ENCODE measurements at places on chromosomes 7 and 10.

- DNase-seq: no peak
Observed at GRCh38 chr7:121192834-121193233, 136.0 kb upstream of the WNT16 start.

GRCh38 chr10:116602648-116603400 lies 12.1 kb downstream of the PNLIPRP1 start:
- DNase-seq: no peak

- no peak for DNase-seq
Observed at GRCh38 chr7:57327081-57327480, 122.9 kb upstream of the ZNF716 start.

- no peak for DNase-seq
Observed at GRCh38 chr7:133118261-133118660, 36.4 kb upstream of the CHCHD3 start.

DNA sequence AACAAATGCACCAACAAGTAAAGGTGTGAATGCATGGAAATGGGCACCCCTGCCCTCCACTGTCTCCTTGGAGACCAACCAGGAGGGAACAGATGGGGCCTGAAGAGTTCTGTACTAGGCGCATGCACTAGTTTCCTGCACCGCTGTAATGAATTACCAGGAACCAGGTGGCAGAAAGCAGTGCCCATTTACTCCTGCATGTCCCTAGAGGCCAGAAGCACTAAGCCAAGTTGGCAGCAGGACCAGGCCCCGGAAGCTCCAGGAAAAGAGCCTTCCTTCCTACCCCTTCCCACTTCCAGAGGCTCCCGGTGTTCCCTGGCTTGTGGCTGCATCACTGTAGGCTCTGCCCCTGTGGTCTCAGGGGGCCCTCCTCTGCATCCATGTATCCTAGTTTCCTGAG lies 237.5 kb upstream of the PPP2R2D start:
- DNase-seq: no peak

- DNase-seq: no peak
Observed at GRCh38 chr10:106500925-106501525, 663.5 kb downstream of the SORCS1 start.

DNA sequence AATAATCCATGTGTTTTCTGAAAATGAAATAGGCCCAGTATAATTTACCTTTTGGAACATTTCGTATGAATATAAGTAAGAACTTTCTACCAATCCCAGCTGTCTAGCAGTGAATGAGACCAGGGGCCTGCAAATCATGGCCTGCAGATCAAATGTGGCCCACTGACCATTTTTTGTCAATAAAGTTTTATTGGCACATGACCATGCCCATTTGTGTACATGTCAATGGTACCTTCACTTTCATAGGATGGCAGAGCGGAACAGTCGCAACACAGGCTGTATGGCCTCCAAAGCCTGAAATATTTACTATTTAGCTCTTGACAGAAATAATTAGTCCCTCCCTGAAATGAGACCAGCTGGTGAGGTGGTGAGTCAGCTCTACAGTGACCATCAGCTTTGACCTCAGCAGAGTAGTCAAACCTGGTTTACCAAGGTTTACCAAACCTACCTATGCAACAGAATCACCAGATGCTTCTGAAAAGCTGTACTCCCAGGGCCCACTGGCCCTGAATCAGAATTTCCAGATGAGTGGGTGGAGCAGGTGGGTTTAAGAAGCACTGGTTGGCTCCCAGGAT lies 13.8 kb upstream of the C10orf90 start:
- no peak for DNase-seq

GRCh38 chr7:47724335-47724982 lies 142.5 kb upstream of the TNS3 start:
- no peak for DNase-seq

DNA sequence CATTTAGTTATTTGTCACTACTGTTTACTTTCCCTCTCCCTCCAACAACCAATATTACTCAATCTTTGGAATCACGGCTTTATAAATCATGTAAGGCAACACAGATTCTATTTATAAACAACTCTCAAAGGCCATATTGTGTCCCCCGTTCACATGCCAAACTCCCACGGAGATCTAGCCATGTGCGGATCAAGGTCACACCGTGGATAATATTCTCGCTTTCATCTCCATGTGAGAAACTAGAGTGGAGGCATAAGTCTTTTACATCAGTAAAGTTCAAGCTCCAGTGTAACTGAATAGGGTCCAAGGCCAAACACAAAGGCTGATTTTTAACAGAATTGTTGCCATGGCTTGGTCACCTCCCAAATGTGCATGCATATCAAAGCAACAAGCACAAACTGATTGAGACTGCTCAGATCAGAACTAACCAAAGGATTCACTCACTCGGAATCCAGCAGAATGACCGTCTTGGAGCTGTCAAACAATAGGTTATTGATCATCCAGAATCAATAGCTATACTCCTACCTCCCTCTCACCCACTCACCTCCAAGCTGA lies 569.5 kb upstream of the LRRN3 start:
- DNase-seq: no peak

GRCh38 chr10:25522946-25523608 lies 348.3 kb downstream of the GPR158 start:
- no peak for DNase-seq

DNA sequence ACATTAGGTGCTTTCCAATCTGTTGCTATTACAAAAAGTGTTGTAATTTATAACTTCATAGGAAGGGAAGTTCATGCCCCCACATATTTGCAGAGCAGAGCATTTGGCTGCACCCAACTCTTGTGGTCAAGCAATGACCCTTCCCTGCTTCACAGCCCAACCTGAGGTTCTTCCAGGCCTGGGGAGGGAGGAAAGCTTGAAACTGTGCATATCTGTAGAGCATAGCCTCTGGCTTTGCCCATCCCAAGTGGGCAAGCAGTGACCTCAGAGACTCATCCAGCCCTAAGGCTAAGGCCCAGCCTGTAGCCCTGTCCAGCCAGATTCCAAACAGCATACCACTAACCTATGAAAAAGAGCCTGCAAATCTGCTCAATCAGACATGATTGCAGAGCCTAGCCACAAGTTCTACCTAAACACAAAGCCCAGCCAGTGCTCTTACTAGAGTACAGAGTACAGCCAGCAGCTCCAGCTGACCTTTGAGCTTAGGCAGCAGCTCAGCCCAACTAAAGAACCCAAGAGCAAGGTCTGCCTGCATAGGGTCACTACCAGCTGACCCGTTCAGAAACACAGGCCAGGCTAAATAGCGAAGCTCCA lies 14.4 kb upstream of the GSTK1 start:
- DNase-seq: no peak

DNA sequence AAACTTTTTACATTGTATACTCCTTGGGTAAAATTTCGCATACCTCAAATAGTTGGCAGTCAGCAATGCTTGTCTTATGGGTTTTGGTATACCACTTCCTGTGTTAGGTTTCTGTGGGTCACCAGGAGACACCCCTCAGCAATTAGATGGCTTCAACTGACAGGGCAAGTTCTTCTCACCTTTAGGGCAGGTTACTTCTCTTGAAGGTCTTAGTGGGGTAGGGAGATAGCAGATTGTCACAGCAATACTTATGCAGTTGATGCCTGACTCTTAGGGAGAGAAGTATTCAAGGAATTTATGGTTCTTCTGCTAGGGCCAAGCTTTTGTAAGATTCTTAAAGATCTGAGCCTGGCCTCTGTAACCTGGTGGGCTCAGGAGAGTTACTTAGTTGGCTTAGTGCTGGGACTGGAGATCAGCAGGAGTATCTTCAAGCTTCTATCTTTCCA lies 42.9 kb downstream of the MKLN1 start:
- DNase-seq: no peak

GRCh38 chr7:4919969-4920766 lies 36.7 kb upstream of the RADIL start:
- no peak for DNase-seq

- DNase-seq: no peak
Observed at GRCh38 chr10:125846894-125847293, 23.5 kb downstream of the BCCIP start.

DNA sequence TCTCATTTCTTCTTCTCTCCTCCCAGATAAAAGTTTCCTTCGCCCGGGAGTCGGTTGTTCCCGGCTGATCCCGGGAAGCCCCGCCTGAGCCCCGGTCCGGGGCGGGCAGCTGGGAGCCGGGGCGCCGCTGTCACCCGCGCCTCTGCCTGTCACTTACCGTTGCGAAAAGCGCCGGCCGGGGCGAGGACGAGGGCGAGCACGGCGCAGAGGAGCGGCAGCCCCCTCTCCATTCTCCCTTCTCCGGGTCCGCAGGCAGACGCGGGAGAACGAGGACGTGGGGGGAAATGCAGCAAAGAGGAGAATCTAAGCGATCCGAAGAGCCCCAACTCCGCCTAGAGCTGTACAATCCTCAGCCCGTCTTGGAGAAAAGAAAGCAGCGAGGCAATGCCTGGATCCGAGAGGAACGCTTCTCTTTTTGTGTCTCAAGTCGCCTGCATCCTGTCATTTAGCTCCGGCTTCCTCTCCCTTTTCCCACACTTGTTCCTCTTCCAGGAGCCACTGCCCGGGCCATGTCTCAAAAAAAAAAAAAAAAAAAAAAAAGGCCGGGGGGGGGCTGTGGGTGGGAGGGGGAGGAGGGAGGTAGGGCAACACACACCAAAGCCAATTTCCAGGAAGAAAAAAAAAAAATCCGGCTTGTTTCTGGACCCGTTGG lies at the start of gene NRP1:
NRP1 (minus strand) TSS at position 515 of the 652 bp plus-strand sequence; CDS start at position 230, 285 bp downstream.
- no peak for DNase-seq

DNA sequence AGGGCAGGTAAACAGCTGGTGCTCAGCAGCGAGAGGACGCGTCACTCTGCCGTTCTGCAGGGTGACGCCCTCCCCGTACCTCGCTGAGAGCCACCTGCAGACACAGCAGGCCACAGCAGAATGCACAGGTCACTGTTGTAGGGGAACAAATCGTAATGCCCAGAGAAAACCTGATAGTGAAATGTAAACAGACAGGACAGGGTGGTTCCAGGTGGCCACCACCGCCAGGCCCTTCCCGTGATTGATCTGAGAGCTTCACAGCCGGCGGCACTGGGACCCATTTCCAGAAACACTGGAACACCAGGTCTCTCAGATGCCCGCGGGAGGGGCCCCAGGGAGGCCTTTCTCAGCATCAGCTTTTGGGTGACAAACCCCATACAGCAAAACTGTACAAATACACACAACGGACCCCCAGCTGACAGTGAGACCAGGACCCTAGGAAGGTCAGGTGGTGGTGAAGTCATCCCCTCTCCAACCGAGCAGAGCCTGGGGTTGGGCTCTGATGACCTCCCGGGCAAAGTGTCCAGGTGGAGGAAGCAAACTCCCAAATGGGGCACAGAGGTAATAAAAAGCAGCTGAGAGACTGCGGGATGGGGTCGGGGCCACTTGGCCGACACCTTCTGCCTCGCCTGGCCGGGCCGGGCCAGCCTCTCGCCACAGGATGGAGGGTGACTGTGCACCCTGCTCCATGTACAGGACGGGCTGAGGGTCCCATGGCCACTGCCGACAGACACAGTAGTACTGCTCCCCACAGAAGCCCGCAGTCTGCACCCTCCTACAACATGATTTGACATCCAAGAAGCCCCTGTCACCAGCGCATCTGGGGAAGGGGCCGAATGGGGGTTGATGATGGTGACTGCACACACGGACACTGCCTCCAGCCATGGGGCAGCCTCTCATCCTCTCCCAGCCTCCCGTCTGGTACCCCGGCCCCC lies 4.6 kb downstream of the BHLHA15 start:
- DNase-seq: no peak

- DNase-seq: no peak
Observed at GRCh38 chr7:6226194-6226799, 46.1 kb downstream of the CYTH3 start.

Data from stimulated activated CD4-positive, alpha-beta T cell treated with anti-CD3 and anti-CD28 coated beads, Interleukin-1b, Interleukin-23, amount 100 ng/mL, for 1 hour (primary cell).